ENCODE measurements at places on chromosomes 11 and 22.

- DNase-seq: no peak
Observed at GRCh38 chr22:48306785-48307510, 1520.7 kb downstream of the BRD1 start.

- DNase-seq: no peak
Observed at GRCh38 chr11:62567018-62567633, 6.6 kb downstream of the EEF1G start.

DNA sequence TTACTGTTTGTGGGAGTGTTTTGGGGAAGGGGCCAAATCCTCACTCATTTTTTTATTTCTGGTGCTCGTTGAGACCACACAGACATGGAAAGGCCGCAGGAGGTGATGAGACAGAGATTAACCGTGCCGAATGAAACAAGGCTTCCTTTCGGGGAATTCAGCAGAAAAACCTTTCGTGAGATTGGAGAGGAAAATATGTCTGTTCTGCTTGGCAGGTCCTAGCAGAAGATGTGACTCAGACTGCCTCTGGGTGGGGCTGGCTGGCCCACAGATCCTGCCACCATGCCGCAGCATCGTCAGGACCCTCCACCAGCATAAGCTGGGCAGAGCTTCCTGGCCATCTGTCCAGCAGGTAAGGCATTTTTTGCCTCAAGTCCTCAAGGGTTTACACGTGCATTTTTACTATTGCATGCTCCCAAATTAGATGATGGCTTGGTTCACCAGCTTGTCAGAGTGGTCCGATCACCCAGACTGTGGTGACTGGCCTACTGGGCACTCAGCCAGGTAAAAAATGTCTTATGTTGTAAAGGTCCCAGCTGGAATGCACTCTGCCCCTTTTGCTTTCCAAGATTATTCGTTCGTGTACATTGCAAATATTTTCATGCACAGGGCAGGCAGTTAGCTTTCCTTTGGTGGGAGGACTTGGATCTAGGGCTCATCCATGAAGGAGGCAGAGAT, 1.5 kb downstream of the DDB2 start:
- peak; percentile 74 for DNase-seq

DNA sequence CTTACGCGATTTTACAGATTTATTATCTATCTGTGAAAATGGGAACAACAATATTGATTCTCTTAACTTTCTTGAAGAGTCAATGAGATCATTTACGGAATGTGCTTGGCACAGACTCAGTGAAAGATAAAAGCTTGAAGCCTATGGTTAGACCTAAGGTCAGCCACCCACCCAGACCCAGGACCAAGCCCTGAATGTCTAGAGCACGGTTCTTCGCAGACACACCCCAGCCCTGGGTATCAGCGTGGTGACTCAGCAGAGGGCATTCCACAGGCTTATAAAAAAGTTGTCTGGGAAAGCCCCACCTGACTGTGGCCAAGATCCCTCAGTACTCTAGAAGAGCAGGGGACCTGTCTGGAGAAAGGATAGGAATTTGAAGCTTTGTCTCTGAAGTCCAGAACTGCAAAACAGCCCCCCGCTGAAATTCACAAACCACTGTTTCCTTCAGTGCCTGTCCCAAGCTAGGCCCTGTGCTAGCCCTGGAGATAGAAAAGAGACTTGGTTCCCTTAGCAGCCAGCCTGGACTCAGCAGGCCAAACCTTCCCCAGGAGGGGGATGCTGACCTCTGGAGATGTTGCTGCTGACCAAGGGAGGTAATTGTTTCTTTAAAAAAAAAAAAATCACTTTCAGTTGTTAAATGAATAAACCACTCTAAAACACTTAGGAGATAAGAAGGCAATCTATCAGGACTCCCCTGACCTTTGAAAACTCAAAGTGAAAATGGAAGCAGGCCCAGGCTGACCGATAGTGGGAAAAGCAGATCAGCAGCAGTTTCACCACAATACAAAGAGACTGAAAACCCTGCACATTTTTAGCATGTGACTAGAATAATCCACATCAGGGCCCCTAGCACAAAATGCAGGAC, 114.0 kb downstream of the ABTB2 start:
- DNase-seq: peak; percentile 68

All from activated T-cell treated with anti-CD3 and anti-CD28 coated beads, Interleukin-2, amount 50 U/mL, for 48 hours (primary cell).